ENCODE measurements at places on chromosomes 6 and 20. TPM values are rescaled to one million over a fixed set of nuclear protein-coding genes. Genes with fewer than 3 reads are reported as not detected.
A peak's percentile ranks its signal among the peaks of the same experiment; 100 is the strongest.

GRCh38 chr6:92763274-92763584 is 656.1 kb downstream of the EPHA7 start:
- H3K4me1 ChIP-seq: no peaks in the 10 kb centered on the region
- DNase-seq: no peak
- no peak overlapping the region for H3K4me3 ChIP-seq
- no peaks in the 10 kb centered on the region for H3K36me3 ChIP-seq

DNA sequence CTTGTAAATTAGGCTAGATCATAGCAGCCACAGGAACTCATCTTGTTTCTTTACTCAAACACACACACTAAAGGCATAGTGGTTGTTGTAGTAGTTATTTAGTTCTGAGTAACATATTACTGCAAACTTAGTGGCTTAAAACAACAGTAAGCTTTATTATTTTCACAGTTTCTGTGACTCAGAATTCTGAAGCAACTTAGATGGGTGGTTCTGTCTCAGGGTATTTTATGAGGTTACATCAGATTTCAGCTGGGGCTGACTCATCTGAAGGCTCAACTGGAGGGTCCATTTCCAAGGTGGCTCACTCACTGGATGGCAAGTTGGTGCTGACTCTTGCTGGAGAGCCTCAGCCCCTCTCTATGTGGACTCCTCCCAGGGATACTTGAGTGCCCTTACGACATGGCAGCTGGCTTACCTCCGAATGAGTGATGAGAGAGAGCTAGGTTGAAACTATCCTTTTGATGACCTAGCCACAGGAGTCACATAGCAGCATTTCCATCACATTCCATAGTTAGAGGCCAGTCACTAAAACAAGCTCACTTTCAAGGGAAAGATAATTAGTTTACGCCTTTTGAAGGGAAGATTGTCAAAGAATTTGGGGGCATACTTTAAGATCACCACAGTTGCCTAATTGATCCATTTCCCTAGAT is 136.5 kb upstream of the PRND start:
- H3K4me3 ChIP-seq: no peak overlapping the region
- H3K36me3 ChIP-seq: no peaks in the 10 kb centered on the region
- H3K27me3 ChIP-seq: peaks cover 12% of the 10 kb centered on the region

GRCh38 chr6:47083586-47084047 is 41.5 kb upstream of the ADGRF1 start:
- DNase-seq: no peak
- H3K4me1 ChIP-seq: no peaks in the 10 kb centered on the region
- H3K27ac ChIP-seq: no peak overlapping the region
- H3K4me3 ChIP-seq: no peak overlapping the region
- H3K36me3 ChIP-seq: no peaks in the 10 kb centered on the region
- no peaks in the 10 kb centered on the region for H3K27me3 ChIP-seq

GRCh38 chr6:38957426-38957825 is 91.2 kb upstream of the GLP1R start:
- no peak overlapping the region for H3K4me3 ChIP-seq
- no peak for DNase-seq
- no peaks in the 10 kb centered on the region for H3K4me1 ChIP-seq
- peaks cover 10% of the 10 kb centered on the region for H3K27me3 ChIP-seq
- H3K27ac ChIP-seq: no peak overlapping the region

DNA sequence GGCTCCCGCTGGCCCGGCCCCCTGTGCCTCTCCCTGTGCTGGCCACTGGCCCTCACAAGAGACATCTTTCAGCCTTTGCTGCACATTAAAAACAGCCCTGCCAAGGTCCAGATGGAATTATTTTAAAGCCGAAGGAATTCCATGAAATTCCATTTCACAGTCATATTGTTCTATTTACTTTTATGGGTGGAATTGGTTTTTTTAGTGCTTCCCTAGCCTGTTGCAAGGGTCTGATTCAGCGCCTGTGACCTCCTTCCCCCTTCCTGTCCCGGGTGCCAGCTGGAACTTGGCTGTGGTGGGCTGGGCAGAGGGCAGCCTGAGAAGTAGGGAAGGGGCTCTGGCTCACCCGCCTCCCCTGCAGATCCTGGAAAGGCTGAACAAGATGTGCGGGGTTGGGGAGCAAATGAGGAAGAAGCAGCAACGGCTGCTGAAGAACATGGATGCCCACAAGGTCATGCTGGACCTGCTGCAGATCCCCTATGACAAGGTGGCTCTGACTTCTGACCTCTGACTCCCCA is 34.3 kb downstream of the UQCC2 start:
- H3K4me1 ChIP-seq: no peaks in the 10 kb centered on the region
- no peak overlapping the region for H3K4me3 ChIP-seq
- no peaks in the 10 kb centered on the region for H3K27me3 ChIP-seq
- peaks cover 89% of the 10 kb centered on the region for H3K36me3 ChIP-seq
- DNase-seq: no peak

DNA sequence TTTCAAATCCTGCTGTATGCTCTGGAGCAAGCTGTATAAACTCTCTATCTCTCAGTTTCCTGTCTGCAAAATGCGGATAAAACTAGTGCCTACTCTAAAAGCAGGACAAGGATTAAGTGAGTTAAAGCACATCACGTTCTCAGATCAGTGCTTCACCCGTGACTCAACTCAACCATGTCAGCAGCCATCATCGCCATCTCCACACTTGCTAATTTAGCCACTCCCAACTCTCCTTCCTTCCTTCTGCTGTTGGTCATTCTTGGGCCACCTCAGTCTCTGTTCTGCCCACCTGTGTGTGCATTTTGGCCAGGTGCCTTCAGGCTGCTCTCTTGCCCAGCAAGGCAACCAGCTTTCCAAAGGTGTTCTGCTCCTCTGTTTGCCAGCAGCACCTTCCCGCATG is 260.0 kb upstream of the CDYL start:
- no peaks in the 10 kb centered on the region for H3K27me3 ChIP-seq
- no peak overlapping the region for H3K4me3 ChIP-seq
- H3K27ac ChIP-seq: no peak overlapping the region
- no peaks in the 10 kb centered on the region for H3K36me3 ChIP-seq

- no peaks in the 10 kb centered on the region for H3K27me3 ChIP-seq
- no peak overlapping the region for H3K4me3 ChIP-seq
- DNase-seq: no peak
- H3K36me3 ChIP-seq: peaks cover 3% of the 10 kb centered on the region
- H3K27ac ChIP-seq: no peak overlapping the region
- H3K4me1 ChIP-seq: peaks cover 38% of the 10 kb centered on the region
Observed at GRCh38 chr20:33825340-33826269, 14.5 kb downstream of the CHMP4B start.

DNA sequence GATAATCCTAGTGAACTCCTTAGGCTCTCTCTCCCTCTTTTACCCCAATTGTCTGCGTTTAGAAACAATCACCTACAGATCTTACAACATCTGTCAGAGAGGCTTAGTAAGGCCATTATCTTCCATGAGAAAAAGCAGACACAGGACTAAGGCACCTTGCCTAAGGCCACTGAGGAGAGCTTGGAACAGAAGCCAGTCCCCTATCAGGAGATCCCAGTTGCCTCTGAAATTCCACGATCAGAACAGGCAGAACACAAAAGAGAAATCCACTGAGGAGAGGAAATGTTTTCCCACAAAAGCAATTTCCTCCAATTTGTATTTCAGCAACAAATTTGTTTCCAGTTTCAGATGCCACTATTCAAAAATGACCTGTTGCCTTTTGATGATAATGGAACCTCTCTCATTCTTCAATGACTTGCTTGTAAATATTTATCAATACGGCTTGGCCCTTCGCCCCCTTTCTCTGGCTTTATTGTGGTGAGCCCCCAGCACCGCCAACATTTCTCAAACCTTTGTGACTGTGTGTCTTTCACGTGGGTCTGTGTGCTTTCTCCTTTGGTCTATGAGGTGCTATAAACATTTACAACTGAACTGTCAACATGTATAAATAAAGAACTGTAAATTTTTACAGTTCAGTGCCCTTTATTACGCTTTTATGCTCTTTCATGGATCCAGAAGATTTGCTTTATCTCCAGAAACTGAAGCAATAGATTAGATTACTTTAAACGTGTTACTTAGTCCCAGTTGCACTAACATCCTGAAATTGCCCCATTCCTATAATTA is 187.8 kb upstream of the PHACTR1 start:
- peaks cover 4% of the 10 kb centered on the region for H3K27me3 ChIP-seq
- H3K36me3 ChIP-seq: no peaks in the 10 kb centered on the region
- H3K4me3 ChIP-seq: no peak overlapping the region

DNA sequence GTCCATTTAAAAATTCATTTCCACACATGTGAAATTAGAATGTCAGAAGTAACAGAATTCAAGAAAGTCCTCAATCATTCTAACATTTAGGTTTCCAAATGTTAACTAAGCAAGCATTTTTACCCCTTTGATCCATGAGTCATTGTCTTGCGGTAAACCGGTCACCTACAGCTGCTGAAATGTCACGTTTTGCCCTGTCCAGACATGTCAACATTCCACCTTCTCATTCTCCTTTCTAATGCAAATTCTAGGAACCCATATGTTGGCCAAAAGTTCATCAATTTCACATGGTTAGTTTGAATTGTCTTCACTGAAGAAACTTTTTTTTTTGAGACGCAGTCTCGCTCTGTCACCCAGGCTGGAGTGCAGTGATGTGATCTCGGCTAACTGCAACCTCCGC is 117.2 kb downstream of the IPCEF1 start:
- H3K36me3 ChIP-seq: peaks cover 40% of the 10 kb centered on the region
- H3K27ac ChIP-seq: no peak overlapping the region
- H3K4me1 ChIP-seq: peaks cover 51% of the 10 kb centered on the region
- DNase-seq: no peak
- H3K27me3 ChIP-seq: no peaks in the 10 kb centered on the region

DNA sequence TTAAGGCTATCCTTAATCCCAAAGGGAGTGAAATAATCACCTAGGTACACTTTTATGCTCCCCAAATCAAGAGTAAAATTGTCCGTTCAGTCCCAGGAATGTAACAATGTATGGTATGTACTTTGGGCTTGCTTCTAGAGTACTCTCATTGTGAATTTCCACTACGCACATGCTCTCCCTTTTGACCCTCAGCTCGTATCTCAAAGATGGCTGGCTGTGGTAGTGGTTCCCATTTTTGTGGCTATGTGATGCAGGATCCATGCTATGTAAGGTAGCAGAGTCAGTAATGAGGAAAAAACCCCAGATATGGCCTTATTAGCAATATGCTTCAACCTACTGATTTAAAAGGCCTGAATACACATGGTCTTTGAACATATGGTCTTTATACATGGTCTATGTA is 133.7 kb downstream of the DST start:
- H3K27ac ChIP-seq: no peak overlapping the region
- H3K4me3 ChIP-seq: no peak overlapping the region
- H3K4me1 ChIP-seq: no peaks in the 10 kb centered on the region
- no peak for DNase-seq
- no peaks in the 10 kb centered on the region for H3K27me3 ChIP-seq
- no peaks in the 10 kb centered on the region for H3K36me3 ChIP-seq

- H3K27ac ChIP-seq: no peak overlapping the region
- H3K27me3 ChIP-seq: no peaks in the 10 kb centered on the region
- H3K36me3 ChIP-seq: no peaks in the 10 kb centered on the region
- no peak for DNase-seq
- peak overlapping the region; percentile 17 for H3K4me3 ChIP-seq
Observed at GRCh38 chr6:141326925-141327324, 805.8 kb upstream of the GJE1 start.

- H3K36me3 ChIP-seq: no peaks in the 10 kb centered on the region
- no peaks in the 10 kb centered on the region for H3K27me3 ChIP-seq
- H3K4me3 ChIP-seq: no peak overlapping the region
- H3K4me1 ChIP-seq: peaks cover 8% of the 10 kb centered on the region
- H3K27ac ChIP-seq: no peak overlapping the region
Observed at GRCh38 chr20:19952392-19952791, 64.8 kb upstream of the NAA20 start.

GRCh38 chr6:89961481-89961880 is 67.2 kb downstream of the GJA10 start:
- no peak overlapping the region for H3K27ac ChIP-seq
- H3K27me3 ChIP-seq: no peaks in the 10 kb centered on the region
- no peak for DNase-seq
- H3K36me3 ChIP-seq: peaks cover 3% of the 10 kb centered on the region
- H3K4me1 ChIP-seq: peaks cover 4% of the 10 kb centered on the region

GRCh38 chr6:1438471-1438881 is 49.1 kb downstream of the FOXF2 start:
- H3K36me3 ChIP-seq: no peaks in the 10 kb centered on the region
- no peak overlapping the region for H3K27ac ChIP-seq
- H3K4me3 ChIP-seq: no peak overlapping the region
- DNase-seq: no peak
- H3K4me1 ChIP-seq: no peaks in the 10 kb centered on the region

GRCh38 chr6:17621003-17621402 is 20.9 kb downstream of the FAM8A1 start:
- H3K36me3 ChIP-seq: peaks cover 62% of the 10 kb centered on the region
- no peaks in the 10 kb centered on the region for H3K4me1 ChIP-seq
- no peak overlapping the region for H3K27ac ChIP-seq
- no peaks in the 10 kb centered on the region for H3K27me3 ChIP-seq
- no peak for DNase-seq
- no peak overlapping the region for H3K4me3 ChIP-seq

- peaks cover 14% of the 10 kb centered on the region for H3K27me3 ChIP-seq
- no peaks in the 10 kb centered on the region for H3K36me3 ChIP-seq
- H3K4me1 ChIP-seq: no peaks in the 10 kb centered on the region
- no peak overlapping the region for H3K4me3 ChIP-seq
- no peak overlapping the region for H3K27ac ChIP-seq
Observed at GRCh38 chr6:39797751-39798150, 5.6 kb downstream of the DAAM2 start.

GRCh38 chr6:116564311-116564710 is 7.0 kb upstream of the RWDD1 start:
- no peaks in the 10 kb centered on the region for H3K36me3 ChIP-seq
- no peak for DNase-seq
- peaks cover 8% of the 10 kb centered on the region for H3K4me1 ChIP-seq
- H3K27ac ChIP-seq: no peak overlapping the region

- H3K36me3 ChIP-seq: no peaks in the 10 kb centered on the region
- DNase-seq: no peak
- no peaks in the 10 kb centered on the region for H3K4me1 ChIP-seq
- H3K27ac ChIP-seq: no peak overlapping the region
- H3K4me3 ChIP-seq: no peak overlapping the region
Observed at GRCh38 chr6:163008626-163009025, 280.9 kb downstream of the PACRG start.

GRCh38 chr20:5039255-5039657 is 37.9 kb upstream of the SLC23A2 start:
- no peaks in the 10 kb centered on the region for H3K36me3 ChIP-seq
- H3K4me1 ChIP-seq: no peaks in the 10 kb centered on the region
- no peaks in the 10 kb centered on the region for H3K27me3 ChIP-seq

DNA sequence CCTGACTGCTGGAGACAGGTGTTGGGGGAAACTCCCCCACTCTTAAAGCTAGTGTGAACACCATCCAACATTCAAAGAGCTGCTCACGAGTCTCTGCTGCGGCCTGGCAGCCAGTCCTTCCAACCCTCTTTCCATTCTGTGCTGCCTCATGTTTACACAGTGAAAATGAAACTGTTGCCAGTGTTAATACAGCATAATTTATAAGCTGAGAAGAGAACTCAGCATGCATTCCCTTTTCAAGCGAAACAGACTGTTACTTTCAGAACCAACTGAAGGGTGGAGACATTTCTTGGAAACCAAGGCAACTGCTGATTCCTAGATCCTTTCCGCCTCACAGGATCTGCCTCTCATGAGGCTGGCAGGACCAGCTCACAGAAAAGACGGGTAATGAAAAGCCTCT is 533.8 kb upstream of the ID4 start:
- no peaks in the 10 kb centered on the region for H3K4me1 ChIP-seq
- no peaks in the 10 kb centered on the region for H3K36me3 ChIP-seq
- no peak for DNase-seq
- H3K4me3 ChIP-seq: no peak overlapping the region

GRCh38 chr6:169864148-169865020 is 113.0 kb downstream of the ERMARD start:
- H3K4me3 ChIP-seq: no peak overlapping the region
- H3K27ac ChIP-seq: no peak overlapping the region
- peaks cover 59% of the 10 kb centered on the region for H3K4me1 ChIP-seq
- no peaks in the 10 kb centered on the region for H3K36me3 ChIP-seq
- H3K27me3 ChIP-seq: no peaks in the 10 kb centered on the region

Gene ARFGEF3
- total RNA-seq: not detected

Gene CDH26
- 1.1 TPM for total RNA-seq

Gene OR12D3
- not detected for total RNA-seq

Gene OTOR
- total RNA-seq: not detected

Gene TMC2
- not detected for total RNA-seq
